ENCODE measurements at places on chromosomes 6 and 20.

- DNase-seq = no peak
Measured at GRCh38 chr20:59047938-59048680, 5.5 kb upstream of the PRELID3B start.

- DNase-seq = no peak
Measured at GRCh38 chr6:117381749-117382148, 44.0 kb downstream of the ROS1 start.

GRCh38 chr6:53023323-53023722 lies 28.2 kb upstream of the GSTA4 start:
- no peak for DNase-seq

DNA sequence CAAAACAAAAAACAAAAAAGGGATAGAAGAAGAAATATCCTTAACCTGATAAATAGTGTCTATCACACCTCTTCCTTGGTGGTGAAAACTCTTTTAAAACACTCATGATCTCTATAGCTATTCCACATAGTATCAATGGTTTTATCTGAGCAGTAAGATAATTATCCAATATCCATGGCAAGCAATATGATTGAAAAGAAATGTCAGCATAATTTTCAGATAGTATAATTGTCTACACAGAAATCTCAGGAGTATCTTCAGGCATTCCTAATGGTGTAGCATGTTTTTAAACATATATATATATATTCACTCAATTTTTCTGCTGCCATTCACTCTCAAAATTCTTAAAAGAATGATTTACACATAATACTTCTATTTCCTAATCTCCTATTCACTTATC lies 938.0 kb upstream of the SLC35B3 start:
- DNase-seq = no peak

- DNase-seq = no peak
Measured at GRCh38 chr6:84340422-84340821, 113.0 kb upstream of the CEP162 start.

DNA sequence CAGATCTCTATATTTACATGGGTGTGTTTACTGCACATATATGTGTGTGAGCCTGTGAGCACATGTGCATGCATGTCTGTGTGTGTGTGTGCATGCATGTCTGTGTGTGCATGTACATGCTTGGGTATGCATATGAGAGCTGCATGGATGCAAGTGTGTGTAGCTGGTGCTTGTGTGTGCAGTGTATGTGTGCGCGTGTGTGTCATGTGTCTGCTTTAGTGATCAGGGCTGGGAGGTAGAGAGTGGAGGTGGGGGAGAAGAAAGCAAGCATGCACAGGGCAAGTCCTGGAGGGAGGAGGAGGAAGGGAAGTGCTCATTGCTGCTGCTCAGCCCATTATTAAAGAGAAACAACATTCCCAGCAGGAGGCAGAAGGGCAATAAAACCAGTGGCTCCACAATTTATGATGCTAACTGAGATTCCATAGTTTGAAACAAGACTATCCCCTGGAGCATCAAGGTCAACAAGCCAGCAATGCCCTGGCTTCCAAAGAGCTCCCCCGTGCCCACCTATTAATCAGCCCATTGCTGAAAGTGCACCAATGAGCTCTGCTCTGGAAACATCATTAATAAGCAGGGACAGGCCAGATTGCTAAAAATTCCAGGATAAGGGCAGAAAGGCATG lies 414.0 kb downstream of the MAFB start:
- peak; percentile 46 for DNase-seq

DNA sequence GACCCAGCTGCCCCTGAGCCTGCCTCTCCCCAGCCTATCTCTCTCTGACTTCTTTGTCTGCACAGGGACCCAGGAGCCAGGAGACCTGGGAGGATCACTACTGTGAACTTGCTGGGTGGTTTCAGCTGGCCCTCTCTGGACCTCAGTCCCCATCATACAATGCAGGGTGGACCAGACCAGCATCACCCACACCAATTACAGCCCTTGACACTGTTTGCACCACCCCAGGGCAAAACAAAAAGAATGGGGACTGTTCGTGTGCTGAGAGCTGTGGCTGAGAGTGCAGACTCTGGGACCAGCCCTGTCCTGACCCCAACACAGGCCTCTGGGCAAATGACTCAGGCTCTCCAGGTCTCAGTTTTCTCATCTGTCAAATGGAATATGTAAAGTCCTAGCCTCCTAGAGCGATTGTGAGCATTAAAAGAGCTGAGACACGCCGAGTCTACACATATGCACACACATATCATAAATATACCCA lies 25.4 kb downstream of the PTGIS start:
- no peak for DNase-seq

DNA sequence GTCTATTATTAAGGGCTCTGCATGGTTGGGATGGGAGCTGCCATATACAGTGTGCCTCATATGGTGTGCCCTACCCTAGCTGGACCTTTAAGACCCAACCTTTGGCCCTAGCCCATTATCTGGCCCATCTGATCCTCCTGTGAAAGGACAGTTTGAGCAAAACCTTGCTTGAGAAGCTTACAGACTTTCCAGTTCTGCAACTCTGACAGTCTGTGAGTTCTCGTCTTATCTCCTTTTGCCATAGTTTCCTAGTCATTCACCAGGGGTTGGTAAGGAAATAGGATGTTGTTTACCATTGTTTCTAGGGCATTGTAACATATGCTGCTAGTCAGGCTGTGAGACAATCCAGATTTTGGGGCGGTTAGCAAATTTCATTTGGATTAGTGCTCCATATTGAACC lies 17.2 kb downstream of the CTNNBL1 start:
- no peak for DNase-seq

DNA sequence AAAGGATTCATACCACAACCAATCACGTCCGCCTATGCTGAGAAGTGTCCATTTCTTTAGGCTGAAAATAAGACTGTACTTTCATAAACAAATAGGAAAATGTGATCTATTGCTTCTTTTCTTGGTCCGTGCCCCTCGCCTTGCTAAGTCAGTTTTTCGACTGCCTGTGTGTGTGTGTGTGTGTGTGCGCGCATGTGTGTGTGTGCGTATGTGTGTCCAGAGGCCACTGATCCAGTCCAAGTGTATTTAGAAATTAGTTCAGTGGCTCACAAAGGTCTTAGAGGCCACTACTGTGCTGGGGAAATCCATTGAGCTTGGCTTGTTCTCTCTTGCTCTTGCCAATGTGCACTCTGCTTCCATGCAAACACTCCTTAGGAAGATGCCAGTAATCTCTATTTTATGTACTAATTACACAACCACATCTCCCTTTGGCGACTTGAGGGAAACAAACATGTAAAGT lies 50.5 kb downstream of the SLC22A23 start:
- DNase-seq = no peak

- no peak for DNase-seq
Measured at GRCh38 chr6:88972504-88973423, 9.3 kb upstream of the RNGTT start.

GRCh38 chr20:38113401-38114325 lies 51.4 kb downstream of the TGM2 start:
- DNase-seq = no peak

GRCh38 chr20:50723672-50724071 lies 7.7 kb upstream of the PARD6B start:
- DNase-seq = no peak

DNA sequence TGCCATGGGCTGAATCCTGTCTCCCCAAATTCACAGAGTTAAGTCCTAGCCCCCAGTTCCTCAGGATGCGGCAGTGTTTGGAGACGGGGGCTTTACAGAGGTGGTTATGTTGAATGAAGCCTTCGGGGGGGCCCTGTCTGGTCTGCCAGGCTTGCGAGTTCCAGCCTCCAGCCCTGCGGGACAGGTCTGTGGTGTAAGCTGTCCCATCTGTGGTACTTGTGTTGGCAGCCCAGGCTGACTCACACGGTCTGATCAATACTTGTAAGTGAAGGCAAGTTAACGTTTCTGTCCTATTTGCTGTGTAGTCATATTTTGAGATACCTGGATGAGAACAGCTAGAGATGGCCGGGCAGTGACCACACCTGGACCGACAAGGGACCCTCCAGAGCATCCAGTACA lies 51.8 kb upstream of the GPR31 start:
- DNase-seq = no peak

- no peak for DNase-seq
Measured at GRCh38 chr6:87788141-87788540, 86.1 kb upstream of the AKIRIN2 start.

All from muscle of back (tissue), 13 donors.